ENCODE measurements at places on chromosomes 3 and 15.

- DNase-seq, result no peak
Observed at GRCh38 chr3:32575451-32576113, 4.9 kb upstream of the DYNC1LI1 start.

DNA sequence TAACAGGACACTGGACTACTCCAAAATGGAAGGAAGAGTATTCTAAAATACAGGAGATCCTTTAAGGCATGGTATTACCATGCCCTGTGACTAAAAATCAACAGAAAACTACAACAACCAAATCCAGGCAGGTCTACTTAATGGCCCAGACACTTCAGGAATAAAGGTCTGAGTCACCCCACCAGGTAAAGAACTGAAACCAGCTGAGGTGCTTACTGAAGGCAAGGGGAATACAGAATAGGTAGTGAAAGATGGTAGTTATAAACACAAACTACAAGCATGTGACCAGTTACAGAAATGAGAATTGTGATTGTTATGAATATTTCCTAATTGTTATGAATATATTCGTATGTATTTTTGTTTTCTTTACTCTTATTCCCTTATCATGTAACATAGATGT lies 13.4 kb downstream of the IFT57 start:
- no peak for DNase-seq

GRCh38 chr3:39962581-39962980 lies 153.2 kb downstream of the MYRIP start:
- DNase-seq, result no peak

GRCh38 chr3:36650271-36650671 lies 114.1 kb downstream of the DCLK3 start:
- DNase-seq, result no peak

GRCh38 chr3:30347679-30348216 lies 258.7 kb upstream of the TGFBR2 start:
- no peak for DNase-seq

GRCh38 chr15:99562238-99562637 lies 3.5 kb upstream of the MEF2A start:
- DNase-seq, result no peak

- no peak for DNase-seq
Observed at GRCh38 chr15:56948764-56949101, 30.3 kb downstream of the TCF12 start.

- DNase-seq, result no peak
Observed at GRCh38 chr3:129929383-129929782, 35.9 kb upstream of the TMCC1 start.

DNA sequence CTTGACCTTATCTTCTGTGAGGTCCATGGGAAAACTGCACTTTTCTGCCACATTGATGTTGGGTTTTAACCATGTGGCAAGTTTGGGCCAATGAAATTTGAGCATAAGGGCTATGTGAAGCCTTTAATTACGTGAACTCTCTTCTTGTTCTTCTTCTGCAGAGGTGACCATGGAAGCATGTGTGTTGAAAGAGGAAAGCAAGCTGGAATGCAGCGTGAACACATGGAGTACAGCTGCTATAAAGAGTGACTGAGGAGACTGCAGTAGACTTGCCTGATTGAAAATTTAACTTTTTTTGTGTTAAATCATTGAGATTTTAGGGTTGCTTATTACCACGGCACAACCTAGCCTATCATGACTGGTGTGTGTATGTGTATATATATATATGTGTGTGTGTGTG lies 347.3 kb downstream of the ZIC1 start:
- no peak for DNase-seq

DNA sequence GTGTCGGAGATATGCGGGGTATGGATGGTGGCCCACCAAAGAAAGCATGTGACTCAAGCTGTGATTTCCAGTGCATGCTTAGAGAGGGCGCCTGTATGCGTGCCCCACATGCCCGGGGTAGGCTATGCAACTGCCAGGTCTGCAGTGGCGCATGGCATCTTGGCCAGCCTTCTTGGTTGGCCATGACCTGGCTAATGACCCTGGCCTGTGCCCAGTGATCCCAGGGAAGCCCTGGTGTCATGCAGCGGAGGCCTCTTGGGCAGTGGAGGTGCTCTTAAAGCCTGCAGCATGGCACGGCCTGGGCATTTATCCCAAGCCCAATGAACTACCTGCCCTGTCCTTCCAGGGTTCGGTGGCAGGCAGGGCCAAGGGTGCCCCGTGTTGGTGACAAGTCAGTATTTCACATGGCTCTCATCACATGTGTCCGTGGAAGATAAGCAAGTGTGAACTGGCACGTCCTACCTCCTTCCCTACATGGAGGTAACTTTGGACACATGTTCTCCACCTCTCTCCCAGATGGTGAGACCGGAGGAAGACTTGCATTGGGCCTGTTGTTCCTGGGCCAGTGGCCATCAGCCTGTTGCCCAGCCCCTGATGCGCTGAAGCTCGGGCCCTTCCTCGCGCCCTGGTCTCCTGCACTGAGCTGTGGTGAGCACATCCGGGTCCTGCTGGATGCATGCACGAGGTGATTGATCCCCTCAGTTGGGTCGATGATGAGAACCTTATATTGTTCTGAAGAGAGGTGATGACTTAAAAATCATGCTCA lies 192.0 kb downstream of the UBE3A start:
- no peak for DNase-seq

DNA sequence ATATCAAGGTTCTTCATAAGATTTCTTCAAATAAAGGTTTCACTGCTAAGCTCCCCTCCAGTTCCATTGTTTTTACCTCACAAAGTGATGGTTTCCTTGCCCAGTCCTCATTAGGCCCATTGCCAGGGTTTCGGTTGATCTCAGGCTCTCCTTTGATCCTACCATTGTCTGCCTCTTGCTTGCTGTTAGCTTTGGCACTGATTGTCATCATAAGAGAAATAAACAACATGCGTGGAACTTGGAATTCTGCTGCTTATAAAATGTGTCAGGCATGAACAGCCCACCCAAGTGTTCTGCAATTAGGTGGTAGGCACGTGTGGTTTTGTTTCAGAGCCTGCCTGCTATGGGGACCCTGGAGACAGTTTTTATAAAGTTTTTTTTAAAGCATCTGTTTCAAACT lies 107.6 kb upstream of the BFSP2 start:
- DNase-seq, result no peak

DNA sequence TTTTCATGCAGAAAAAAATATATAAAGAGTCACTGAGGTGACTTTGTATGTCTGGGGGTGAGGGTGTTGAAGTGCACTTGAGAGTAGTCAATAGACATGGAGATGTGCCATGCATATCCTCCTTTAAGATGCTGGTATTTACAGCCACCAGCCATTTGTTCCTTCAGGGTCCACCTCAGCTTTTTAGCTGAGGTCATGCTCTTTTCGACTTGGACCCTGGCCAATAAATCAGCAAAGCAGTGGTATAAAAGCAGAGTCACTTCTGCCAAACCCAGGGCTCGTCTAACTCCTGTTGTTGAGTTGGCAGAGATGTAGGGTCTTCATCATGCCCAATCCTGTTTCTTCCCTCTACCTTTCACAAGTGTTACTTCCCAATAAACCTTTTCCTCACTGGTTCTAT lies 75.1 kb upstream of the OSTN start:
- DNase-seq, result no peak

DNA sequence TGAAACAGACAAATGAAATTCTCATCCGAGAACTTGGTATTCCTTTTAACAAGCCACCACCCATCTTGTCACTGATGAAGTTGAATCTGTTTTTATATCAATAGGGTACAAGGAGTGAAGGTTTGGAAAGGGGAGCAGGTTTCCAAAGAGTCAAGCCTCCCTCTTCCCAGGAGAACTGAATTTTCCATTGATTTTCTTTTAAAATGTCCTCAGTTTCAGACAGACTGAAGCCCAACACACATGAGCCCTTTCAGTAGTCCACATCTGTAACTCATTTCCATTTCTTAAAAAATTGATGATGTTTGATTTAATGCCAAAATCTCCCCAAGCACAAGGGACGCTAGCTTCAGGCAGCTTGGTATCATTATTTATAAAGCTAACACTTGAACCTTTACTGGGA lies 187.7 kb downstream of the FOXB1 start:
- no peak for DNase-seq

GRCh38 chr3:51336261-51336660 lies 48.8 kb upstream of the MANF start:
- no peak for DNase-seq

- no peak for DNase-seq
Observed at GRCh38 chr15:31051496-31052080, 49.9 kb downstream of the TRPM1 start.

DNA sequence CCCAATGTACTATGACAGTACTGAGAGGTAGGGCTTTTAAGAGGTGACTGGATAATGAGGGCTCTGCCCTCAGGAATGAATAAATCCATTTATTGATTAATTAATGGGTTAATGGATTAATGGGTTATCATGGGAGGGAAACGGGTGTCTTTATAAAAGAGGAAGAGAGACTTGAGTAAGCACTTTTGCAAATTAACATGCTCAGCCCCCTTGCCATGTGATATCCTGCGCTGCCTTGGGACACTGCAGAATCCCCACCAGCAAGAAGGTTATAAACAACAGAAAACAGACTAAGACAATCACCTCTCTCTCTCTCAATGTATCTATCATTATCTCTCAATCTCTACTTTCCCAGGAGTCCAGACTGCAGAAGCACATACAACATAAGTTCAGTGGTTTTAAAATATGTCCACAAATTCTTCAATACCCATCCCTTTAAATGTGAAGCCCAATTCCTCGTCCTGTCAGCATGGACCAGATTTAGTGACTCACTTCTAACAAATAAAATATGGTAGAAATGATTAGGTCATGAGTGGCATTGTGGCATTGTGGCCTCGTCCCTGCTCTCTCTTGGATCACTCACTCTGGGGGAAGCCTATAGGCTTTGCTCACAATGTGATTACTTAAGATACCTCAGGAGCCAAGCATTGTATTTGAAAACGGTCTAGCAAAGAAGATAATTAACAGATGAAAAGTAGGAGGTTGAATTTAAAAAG lies 40.0 kb upstream of the IL12A start:
- DNase-seq, result no peak

DNA sequence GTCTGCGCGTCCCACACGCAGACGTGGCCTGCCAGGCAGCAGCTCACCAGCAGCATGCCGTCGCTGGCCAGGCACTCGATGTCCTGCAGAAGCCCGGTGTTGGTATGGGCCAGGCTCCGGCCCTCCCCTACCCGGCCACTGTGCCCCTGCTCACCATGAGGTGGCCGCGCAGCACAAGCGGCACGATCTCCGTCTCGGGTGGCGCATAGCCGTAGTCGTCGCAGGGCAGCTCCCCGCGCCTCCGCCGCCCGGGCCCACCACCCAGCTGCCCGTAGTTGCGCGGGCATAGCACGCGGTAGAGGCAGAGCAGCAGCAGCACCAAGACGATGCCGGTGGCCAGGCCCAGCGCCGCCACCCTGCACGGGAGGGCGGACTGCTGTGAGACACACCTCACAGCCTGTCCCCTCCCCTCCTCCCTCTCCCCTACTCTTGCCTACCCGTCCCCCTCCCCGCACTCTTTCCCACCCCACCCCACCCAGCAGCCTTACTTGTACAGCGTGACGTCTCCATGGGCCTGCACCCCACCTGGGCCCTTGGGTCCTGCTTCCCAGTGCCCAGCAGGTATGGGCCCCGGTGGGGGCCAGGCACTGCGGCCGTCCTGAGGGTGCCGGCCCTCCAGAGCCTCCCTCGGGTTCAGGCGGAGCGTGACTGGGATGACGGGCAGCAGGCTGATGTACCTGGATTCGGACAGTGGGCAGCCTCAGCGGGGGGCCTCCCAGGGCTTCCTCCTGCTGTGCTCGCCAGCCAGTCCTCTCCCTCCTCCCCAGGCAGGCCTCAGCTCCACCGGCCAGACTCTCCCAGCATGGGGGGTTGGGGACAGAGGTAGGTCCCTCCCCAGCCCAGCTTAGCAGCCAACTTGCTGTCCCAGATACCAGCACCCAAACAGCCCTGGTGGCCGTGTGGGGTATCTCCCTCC lies 37.6 kb downstream of the PTPN23 start:
- no peak for DNase-seq

- no peak for DNase-seq
Observed at GRCh38 chr3:113075588-113075987, 84.8 kb downstream of the GTPBP8 start.
